CD4-positive, alpha-beta T cell treated with Interleukin-15 for 1 hour (primary cell): ENCODE measurements at places on chromosomes 5 and 9.
A peak's percentile ranks its signal among the peaks of the same experiment; 100 is the strongest.

DNA sequence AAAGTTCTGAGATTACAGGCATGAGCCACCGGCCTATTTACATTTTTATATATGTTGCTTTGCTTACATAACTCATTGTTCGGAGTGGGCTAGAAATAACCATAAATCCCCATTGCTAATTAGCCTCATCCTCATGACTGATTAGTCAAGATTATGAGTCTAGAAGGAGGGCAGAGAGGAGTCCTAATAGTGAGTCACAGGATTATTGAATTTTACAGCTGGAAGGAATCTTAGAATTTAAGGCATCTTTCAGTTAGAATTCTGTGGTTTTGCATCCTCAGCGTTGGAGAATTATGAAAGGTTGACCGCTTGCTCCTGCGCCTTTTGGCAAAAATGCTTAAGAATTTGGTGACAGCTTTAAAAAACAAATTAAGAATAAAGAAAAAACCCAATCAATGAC lies 2.6 kb upstream of the PBX3 start:
- DNase-seq: no peak

DNA sequence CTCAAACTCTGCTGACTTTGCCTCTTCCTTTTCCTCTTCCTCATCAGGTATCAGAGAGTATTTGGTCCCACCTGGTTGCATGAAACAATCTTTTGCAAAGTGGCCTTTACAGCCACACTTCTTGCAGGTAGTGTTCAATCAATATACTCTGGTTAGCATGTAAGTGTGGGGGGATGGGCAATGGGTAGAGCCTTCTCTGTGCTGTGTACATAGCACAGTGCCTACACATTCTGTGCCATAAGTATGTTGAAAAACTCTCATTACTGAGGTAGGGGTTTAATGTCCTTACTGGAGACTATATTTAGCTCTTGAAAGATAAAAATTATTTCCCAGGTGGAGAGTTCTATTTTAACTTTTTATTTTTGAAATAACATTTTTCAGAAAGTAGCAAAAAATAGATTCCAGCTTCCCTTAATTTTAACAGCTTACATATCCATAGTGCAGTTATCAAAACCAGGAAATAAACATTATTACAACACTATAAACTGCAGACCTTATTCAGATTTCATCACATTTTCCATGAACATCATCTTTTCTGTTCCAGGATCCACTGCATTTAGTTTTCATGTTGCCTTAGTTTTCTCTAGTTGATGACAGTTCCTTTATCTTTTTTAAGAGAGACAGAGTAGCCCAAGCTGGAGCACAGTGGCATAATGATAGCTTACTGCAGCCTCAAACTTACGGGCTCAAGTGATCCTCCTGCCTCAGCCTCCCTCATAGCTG lies 15.1 kb downstream of the TTC1 start:
- DNase-seq: no peak

GRCh38 chr5:143403334-143403592 lies 223 bp downstream of the NR3C1 start:
- no peak for DNase-seq

DNA sequence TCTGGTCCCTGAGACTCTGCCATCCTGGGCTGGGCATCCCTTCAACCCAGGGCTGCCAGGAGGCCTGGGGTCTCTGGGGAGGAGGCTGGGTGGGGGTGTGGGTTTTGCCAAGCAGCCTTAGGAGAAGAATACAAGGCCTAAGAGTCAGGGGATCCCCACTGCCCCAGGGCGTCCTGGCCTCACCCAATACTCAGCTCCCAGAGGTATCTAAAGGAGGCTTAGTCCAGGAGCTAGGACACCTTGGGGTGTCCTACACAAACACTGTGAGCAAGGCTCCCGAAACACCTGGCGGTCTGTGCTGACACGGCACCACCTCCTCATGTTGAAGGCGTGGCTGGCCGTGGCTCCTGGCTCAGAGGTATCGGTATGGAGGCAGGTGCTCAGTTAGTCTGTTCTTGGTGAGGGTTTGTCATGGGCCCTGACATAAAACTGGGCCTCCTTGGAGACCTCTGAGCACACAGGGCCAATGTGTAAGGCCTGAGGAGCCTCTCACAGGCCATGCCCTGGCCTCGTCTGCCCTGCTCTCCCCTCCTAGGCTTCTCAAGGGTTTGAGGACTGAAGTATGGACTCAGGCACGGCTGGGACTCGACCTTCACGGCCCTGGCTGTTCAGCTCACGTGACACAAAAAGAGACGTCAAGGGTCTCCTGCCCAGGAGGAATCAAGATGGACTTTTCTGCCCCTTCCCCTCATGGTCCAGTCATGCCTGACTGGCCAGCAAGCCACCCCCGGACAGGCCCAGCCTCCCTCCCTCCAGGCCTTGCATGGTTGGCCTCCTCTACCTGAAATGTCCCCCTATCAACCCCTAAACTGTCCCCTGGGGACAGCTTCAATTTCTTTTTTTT lies 277.3 kb downstream of the FSTL4 start:
- DNase-seq: no peak

GRCh38 chr5:105689596-105689995 lies 1981.1 kb downstream of the EFNA5 start:
- DNase-seq: no peak

GRCh38 chr9:3756071-3756470 lies 230.3 kb upstream of the RFX3 start:
- no peak for DNase-seq

DNA sequence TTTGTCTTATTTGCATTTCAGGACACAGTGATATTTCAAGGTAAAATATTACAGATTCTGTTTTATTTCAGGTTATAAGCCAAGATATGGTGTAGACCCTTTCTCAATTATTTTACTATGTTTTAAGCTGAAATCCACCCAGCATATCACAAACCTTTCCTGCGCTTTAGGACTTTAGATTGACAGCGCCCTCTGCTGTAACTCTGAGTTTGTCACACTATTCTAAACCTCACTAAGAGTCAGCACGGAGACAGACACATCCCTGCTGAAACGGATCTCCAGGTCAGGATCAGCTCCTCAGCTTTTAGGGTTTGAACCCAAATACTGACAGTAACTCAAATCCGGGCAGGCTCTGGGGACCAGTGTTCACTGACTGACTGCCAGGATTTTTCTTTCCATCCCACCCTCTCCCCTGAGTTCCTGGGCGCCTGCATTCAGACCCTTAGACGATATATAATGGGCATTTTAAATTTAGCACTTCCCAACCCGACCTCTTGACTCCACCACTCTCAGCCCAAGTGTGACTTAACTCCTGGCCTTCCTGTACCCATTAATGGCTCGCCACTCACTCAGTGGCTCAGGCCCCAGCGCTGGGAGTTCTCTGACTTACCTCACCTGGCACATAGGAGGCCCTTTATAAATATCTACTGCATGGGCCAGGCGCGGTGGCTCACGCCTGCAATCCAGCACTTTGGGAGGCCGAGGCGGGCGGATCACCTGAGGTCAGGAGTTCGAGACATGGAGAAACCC lies 33.5 kb downstream of the TLX3 start:
- DNase-seq: no peak

DNA sequence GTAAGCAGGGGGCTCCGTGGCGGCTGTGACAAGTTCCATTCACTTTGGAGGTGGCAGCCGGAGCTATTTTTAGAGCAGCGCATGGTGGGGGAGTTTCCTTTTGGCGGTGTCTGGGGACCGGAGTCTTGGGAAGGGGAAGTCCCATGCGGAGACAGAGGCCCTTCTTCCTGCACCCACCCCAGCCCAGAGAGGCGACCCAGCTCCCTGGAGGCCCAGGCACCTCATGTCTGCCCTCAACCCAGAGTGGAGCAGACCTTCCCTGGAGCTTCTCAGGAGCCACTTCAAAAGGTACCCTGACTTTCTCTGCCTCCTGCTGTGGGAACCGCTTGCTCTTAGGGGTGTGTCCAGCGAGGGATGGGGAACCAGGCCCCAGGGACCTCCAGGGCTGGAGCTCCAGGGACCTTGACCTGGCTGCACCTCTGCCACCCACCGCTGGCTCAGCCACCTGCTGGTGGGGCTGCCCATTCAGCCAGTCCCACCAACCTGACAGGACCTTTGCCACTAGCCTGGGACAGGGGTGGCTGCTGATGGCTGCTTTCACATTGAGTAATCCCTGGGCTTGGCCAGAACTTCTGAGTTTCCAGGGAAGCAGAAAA lies 34.1 kb downstream of the NEK6 start:
- peak; percentile 47 for DNase-seq

DNA sequence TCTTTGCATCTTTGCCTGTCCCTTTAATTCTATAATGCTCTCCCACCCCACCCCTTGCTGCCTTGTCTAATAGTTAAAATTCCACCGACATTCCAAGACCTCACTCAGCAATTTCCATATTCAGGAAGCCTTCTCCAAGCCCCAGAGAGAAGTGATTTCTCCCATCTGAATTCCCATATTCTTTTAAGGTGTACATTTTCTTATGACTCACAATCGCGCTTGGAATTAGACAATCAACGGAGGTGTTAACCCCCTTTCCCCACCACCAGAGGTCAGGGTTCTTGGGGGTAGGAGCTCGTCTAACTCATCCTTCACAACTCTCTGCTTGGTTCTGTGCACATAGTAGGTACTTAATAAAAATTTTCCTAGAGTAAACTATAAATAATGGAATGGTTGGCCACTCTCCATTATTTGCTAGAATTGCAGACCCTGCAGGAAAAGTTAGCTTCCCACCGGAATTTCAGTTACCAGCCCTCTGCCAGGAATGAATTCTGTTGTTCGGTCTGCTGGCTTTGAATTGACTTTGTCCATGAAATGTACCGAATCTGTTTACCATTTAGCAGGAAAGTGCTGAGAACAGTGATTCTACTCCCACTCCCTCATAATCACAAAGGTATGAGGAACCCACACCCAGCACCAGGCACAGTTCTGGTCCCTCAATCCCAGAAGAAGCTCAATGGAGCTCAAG lies 5.0 kb downstream of the KCNIP1 start:
- DNase-seq: no peak

- no peak for DNase-seq
These were observed 219.1 kb downstream of the NDUFS4 start for GRCh38 chr5:53779541-53779981.

- no peak for DNase-seq
These were observed 11.4 kb downstream of the OTULIN start for GRCh38 chr5:14675865-14676300.
